ENCODE measurements at places on chromosomes 1 and 21.

GRCh38 chr1:29648798-29649188 is 412.5 kb downstream of the PTPRU start:
- no peak for DNase-seq

DNA sequence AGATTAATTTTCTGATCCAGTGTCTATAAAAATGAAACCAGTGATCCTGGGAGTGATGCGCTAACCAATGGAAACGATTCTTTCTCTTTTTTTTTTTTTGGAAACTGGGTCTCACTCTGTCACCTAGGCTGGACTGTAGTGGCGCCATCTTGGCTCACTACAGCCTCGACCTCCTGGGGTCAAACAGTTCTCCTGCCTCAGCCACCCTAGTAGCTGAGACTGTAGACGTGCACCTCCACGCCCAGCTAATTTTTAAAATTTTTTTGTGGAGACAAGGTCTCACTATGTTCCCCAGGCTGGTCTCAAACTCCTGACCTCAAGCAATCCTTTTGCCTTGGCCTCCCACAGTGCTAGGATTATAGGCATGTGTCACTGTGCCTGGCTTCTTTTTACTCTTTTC is 3.4 kb upstream of the RCC2 start:
- no peak for DNase-seq

- no peak for DNase-seq
Observed at GRCh38 chr1:54982739-54983138, 2.3 kb downstream of the TMEM61 start.

DNA sequence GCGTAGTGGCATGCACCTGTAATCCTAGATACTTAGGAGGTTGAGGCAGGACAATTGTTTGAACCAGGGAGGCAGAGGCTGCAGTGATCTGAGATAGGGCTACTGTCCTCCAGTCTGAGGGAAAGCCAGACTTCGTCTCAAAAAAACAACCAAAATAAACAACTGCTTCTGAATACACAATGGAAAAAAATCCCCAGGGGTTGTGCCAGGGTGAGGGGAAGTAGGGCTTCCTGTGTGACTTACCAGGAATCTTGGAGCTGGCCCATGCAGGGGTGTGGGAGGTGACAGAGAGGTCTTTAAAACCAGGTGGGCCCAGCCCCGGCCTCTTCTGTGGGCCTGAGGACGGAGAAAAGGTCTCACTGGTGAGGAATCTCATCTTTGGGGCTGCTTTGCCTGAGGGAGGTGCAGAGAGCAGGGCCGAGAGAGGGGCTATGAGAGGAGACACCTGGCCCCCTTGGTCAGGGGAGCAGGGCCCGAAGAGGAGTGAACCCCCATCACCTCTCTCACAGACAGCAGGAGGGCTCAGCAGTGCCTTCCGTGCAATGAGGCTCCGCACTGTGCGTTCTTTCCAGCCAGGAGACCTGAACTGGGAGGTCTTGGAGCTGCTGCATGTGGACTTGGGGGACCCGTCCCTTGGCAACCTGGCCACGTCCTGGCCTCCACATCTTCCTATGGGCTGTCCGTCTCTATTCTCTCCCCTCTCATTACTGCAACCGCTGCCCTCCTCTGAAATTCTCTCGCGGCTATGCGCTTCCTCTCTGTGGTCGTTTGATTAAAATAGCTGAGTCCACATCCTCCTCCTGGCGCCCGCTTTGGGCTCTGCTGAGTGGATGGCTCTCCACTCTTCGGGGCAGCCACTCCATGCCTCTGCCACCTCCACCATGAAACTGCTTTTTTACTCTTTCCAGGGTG is 10.7 kb downstream of the PLA2G5 start:
- DNase-seq = no peak

- no peak for DNase-seq
Observed at GRCh38 chr1:116062201-116062600, 49.0 kb upstream of the MAB21L3 start.

- DNase-seq = no peak
Observed at GRCh38 chr1:42841010-42841409, 5.4 kb upstream of the ZNF691 start.

DNA sequence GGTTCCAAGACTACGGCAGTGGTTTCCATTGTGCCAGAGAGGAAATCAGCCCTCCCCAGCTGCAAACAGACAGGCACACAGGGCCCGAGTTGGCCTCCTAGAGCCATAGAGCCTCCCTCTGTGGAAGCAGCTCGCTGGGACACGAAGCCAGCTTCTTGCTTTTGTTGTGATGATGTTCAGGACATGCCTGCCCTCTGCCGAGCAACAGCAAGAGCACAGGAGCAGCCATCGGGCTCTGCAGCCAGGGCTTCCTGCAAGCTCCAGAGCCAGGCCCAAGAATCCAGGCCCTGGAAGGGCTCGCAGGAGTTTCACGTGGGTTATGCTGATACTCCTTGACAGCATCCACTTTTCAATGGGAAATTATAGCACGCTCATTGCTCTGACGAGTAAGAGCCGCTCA is 18.5 kb downstream of the NPHP4 start:
- DNase-seq = no peak

- no peak for DNase-seq
Observed at GRCh38 chr1:167489571-167490340, 28.6 kb downstream of the CD247 start.

DNA sequence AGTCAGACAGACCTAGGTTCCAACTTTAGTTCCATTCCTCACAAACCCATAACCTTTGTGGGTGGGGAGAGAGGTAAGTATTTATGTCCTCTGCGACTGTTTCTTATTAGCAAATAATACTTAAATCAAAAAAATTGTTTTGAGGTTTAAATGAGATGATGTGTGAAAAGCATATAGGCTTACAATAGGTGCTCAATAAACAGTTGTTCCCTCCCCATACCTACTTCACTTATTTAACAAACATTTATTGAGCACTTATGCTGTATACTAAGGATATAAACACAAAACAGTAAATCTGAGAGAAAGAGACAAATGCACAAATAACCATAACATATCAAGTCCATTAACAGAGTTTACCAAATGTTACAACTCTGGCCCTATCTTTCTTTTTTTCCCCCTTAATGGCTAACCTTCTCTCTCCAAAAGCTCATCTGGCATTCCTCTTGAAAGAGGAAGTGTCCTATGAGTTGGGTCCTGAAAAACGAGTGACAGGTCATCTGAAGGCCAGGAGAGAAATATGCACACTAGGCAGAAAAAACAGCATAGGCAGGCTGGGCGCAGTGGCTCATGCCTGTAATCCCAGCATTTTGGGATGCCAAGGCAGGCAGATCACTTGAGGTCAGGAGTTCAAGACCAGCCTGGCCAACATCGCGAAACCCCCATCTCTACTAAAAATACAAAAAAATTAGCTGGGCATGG is 10.3 kb downstream of the PIGM start:
- no peak for DNase-seq

- no peak for DNase-seq
Observed at GRCh38 chr1:212964102-212964501, 13.8 kb downstream of the VASH2 start.

DNA sequence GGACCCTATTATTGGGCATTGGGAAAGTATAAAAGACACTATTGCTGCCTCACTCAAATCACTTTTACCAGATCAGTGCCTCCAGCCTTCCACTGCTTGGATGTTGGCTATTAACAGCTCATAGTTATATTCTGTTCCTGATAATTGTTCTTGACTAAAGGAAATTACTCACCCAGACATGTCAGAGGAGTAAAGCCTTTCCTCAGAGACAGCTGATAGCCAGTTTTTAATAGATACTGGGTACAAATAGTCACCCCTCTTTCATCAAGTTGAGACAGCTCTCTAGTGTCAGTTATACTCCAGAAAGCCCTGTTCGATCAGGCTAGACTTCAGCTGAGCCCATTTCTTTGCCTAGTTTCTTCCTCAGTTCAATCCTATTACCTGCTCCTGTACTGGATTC is 876.1 kb upstream of the B3GALT2 start:
- no peak for DNase-seq

DNA sequence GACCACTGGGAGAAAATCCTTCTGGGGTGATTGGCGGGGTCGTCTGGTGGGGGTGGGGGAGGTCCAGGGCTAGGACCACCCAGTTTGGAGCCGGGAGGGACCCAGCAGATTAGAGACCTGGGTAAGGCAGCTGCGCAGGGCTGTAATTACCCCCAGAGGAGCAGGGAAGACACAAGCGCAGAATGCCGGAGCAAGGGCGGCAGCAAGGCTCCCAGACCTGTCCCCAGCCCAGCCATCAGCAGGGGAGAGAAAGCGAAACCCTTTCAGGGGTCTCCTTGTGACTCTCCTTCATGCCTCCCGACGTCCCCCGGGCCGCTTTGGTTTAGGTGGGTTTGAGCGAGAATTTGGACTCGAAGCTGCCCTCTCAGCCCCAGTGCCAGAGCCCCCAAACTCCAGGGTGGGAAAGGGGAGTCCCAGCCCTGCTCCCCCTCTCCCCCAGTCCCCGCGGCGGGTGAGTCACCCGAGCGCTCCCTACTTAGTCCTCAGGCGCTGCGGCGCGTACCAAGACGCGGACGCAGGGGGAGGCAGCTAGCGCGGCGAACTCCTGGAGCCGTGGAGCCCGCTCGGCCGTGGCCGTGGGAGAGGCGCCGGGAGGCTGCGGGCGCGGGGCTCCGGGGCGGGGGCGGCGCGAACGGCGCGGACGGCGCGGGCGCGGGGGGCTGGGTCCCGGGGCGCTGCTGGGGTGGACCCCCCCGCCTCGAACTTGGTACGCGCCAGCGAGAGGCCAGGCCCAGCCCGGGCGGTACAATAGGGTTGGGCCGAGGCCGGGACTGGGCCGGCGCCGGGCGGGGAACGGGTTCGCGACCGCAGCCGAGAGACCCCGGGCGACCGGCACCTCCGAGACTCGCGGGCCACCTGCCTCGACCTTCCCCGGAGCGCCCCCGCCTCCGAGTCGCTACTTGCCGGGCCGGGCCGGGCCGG is at the start of gene MAP7D1:
MAP7D1 (plus strand) TSS at position 753 of the 921 bp plus-strand sequence. CDS start 258 bp downstream, outside the sequence.
- peak; percentile 56 for DNase-seq

- no peak for DNase-seq
Observed at GRCh38 chr1:182977480-182977879, 24.5 kb upstream of the SHCBP1L start.

DNA sequence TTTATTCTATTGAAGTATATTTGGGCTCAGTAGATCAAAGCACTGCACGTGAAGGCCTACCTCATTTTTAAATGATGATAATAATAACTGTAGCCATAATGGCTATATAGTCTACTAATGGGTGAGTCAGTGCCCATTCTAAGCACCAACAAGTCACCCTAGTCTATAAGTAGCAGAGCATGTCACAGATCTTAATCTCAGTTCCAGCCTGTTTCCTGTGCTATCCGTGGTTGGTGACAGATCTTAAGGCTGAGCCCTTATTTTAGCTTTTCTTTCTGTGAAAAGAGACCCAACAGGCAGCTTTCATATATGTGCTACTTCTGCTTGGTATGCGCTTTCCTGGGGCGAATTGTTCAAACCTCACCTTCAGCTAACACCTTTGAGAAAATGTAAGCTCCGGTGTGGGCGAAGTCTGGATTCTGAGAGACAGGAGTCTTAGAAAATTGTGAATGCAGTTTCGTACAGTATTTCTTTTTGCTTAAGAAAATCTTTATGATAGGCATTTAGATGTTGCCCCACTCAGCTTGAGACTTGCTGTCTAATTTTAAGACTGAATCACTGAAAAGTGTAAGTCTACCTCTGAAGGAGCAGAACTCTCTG is 59.6 kb downstream of the FMN2 start:
- no peak for DNase-seq

GRCh38 chr1:75520862-75521475 is 89.9 kb downstream of the SLC44A5 start:
- DNase-seq = no peak

DNA sequence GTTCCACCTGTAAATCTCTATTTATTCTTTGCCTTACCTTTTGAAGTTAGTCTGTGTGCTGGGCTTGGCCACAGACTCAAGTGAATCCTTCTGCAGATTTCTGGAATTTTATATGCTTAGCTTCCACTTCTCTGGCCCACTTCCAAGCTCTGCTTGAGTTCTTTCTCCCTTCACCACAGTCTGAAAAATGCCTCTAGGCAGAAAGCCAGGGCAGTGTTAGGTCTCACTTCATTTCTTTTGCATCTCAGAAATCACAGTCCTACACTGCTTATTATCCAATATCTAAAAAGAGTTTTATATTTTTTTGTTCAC is 48.9 kb downstream of the INKA2 start:
- DNase-seq = peak; percentile 80

DNA sequence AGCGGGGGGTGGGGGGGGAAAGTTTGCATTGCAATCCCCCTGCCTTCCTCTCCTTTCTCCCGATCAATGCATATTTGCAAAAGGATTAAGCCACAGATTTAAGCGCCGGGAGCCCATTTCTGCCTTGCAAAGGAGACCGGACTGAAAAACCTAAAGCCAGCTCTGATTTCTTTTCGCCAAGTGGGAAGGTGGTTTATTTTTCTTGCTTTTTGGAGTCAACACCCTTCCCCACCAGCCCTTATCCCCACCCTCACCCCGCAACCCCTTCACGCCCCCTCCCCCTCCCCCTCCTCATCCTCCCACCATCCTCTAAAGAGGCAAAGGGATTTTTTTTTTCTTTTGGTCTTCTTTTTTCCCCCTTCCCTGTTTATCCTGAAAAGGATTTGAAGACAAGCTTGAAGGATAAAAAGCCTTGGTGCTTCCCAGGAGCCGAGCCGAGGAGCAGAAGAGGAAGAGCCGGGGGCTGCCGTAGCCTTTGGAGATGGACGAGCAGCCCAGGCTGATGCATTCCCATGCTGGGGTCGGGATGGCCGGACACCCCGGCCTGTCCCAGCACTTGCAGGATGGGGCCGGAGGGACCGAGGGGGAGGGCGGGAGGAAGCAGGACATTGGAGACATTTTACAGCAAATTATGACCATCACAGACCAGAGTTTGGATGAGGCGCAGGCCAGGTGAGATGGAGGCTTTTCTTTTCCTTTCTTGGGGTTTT is 513 bp downstream of the PBX1 start:
- no peak for DNase-seq

DNA sequence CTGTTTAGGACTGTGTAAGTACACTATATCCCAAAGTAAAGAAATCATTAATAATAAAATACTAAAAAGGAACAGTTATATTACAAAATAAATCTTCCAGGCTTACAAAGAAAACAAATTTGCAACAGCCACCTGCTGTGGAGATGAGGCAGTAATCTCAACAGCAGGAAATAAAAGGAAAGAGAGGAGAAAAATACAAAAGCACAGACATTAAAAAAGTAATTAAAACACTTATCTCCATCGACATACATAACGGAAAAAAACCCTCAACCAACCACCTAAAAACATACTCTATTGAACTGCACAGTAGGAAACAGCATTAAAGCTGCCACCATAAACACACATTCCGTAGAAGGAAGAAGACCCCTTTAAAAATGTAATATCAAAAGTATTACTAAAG is 317.6 kb downstream of the DPYD start:
- no peak for DNase-seq

GRCh38 chr1:8889925-8890785 is 11.7 kb upstream of the ENO1 start:
- peak; percentile 87 for DNase-seq

DNA sequence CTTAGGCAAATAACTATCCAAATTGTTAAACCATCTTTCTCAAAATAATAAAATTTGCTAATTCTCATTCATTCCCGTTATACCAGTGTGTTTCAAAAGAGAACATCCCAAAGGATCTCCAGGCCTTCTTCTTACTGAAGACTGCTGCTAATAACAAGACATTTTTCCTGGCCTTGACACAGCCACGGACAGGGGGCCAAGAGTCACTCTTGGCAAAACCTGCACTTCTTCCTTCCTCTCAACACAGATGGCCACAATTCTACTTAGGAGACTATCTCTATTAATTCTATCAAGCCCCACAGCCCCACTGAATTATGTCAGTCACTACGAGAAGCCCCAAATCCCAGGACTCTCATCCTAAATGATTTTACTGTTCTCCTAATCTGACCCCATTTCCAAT is 86.0 kb downstream of the EVI5 start:
- DNase-seq = no peak

- no peak for DNase-seq
Observed at GRCh38 chr1:198481661-198482060, 58.8 kb downstream of the ATP6V1G3 start.

GRCh38 chr1:167457936-167458584 is 60.3 kb downstream of the CD247 start:
- DNase-seq = no peak
